Stimulated activated CD4-positive, alpha-beta T cell treated with anti-CD3 and anti-CD28 coated beads, Interleukin-15, amount 100 ng/mL, for 24 hours (primary cell): ENCODE measurements at places on chromosomes 7 and 10.

- no peak for DNase-seq
Measured at GRCh38 chr7:111173990-111174389, 83.1 kb downstream of the LRRN3 start.

GRCh38 chr10:57017356-57018037 lies 656.4 kb upstream of the ZWINT start:
- no peak for DNase-seq

GRCh38 chr7:6227294-6227846 lies 45.1 kb downstream of the CYTH3 start:
- no peak for DNase-seq

DNA sequence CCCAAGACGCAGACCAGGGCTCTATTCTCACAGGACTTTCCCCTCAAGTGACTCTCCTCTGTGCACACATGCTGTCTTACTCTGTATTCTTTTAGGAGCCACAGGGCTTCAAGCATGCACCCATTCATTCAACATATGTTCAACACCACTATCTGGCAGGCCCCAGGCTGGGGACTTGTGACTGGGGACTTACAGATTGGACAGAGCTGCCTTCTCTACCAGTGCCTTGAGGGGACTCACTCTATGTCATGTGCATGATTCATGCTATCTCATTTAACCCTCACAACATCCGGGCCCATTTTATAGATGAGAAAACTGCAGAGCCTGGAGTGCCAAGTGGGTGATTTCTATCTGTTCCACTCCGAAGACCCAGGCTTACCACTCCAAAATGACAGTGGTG lies 34.3 kb downstream of the MYL10 start:
- DNase-seq: no peak

GRCh38 chr10:59099481-59099880 lies 77.0 kb upstream of the PHYHIPL start:
- DNase-seq: no peak

GRCh38 chr10:59372543-59372942 lies 10.2 kb upstream of the FAM13C start:
- no peak for DNase-seq

GRCh38 chr10:88707429-88708155 lies 1.5 kb downstream of the LIPK start:
- DNase-seq: peak; percentile 23

DNA sequence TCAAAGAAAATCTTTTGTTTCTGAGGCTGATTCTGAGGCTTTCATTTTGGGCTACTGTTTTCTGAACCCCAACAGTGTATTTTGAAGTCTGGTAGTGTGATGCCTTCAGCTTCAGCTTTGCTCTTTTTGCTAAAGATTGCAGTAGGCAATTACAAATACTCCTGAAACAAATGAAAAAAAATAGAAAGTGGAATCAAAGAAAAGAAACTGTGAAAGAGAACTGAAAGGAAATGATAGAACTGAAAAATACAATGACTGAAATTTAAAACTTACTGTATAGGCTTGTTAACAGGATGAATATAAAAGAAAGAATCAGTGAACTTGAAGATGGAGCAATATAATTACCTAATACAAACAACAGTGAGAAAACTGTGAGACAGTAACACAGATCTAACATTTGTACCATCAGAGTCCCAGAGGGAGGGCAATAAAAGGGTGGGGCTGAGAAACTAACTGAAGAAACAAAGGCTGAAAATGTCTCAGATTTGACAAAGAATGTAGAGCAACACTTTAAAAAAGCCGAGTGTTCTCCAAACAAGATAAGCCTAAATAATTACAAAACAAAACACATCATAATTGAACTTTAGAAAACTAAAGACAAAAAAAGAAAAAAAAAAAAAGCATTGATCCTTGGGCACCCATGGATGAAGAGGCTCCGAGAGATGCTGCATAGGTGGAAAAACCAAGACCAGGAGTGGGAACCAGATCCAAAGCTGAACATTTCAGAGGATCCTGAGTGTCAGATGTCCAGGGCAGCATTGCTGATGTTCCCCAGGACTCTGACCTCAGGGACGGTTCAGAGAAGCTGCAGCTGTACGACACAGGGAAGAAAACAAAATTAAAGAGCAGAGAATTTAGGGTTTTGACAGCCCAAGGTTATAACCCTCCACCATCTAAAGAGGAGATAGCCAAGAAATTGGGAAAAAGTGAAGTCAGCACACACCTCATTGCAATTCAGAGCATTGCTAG lies 223.2 kb upstream of the IGFBP3 start:
- no peak for DNase-seq

DNA sequence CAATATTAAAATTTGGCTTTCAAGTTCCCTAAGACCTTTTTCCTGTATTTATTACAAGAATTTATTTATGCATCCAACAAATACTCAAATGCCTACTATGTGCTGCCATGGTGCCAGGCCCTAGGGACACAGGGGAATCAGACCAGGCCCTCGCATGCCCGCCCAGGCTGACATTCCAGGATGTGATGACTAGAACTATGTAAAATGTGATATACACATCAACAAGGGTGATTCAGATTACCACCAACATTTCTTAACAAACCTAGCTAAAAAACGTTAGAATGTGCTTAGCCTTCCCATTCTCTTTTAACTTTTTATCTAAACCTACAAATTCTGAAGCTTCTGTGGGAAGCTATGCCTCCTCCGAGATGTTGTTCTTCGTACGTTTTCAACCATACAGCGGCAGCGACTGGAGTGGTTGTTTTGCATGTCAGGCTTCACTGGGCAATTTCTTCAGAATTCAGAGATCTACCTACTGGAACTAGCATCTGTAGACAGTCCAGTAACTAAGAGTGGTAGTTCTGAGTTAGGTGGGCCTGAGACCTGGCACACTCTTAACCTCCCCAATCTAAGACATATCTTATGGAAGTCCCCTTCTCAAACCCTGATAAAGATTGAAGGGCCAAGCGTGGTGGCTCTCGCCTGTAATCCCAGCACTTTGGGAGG lies 22.1 kb downstream of the GNA12 start:
- no peak for DNase-seq

- DNase-seq: no peak
Measured at GRCh38 chr10:60286559-60286958, 103.1 kb downstream of the ANK3 start.

DNA sequence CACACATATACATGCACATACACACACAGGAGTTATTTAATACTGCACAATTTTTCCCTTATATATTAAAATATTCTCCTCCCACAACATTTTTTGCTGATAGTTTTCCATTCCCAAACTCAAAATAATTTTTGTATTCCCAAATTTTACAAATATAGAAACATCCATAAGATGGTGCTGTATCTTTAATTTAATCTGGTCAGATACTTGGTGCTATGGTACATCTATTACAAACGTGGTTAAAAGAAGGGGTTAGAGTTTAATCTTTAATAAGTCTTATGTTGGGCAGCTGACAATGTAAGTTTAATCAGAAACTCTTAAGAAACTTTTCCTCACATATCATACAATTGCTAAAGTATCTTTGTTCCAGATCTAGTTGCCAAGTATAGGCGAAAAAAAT lies 10.2 kb upstream of the CADPS2 start:
- no peak for DNase-seq

GRCh38 chr7:23523486-23524075 lies 8.2 kb downstream of the TRA2A start:
- DNase-seq: no peak

DNA sequence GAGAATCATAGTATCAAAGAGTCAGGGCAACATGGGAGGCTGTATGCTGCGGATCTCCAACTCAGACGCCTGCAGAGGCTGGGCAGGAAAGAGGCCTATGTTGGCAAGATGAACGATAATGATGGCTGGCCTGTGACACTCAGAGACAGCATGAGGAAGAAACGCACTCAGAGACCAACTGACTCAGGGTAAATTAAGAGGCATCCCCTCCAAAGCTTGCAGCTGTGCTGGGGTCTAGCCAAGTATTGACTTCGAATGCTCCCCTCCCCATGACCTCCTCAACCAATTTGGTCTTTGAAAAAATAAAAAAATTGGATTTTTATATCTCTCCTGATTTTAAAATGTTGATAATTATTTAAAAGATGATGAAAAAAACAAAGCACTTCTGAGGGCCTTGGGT lies 718.9 kb downstream of the GRID1 start:
- no peak for DNase-seq

DNA sequence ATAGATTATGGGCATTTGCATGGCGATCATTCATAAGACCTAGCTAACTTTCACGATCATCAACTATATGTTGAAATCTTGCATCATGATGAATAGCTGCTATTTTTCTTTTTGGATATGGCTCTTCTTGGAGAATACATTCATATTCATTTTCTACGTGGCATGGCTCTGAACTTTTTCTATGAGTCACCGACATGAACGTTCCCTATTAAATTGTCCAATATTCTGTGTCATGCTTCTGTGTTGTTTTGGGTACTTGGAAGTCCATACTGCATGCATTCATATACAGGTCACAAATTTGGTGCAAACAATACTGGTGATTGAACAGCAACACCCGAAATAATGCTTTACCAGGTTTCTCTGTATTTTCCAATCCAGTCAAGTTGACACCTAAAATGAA lies 37.9 kb upstream of the ANKRD1 start:
- DNase-seq: no peak

DNA sequence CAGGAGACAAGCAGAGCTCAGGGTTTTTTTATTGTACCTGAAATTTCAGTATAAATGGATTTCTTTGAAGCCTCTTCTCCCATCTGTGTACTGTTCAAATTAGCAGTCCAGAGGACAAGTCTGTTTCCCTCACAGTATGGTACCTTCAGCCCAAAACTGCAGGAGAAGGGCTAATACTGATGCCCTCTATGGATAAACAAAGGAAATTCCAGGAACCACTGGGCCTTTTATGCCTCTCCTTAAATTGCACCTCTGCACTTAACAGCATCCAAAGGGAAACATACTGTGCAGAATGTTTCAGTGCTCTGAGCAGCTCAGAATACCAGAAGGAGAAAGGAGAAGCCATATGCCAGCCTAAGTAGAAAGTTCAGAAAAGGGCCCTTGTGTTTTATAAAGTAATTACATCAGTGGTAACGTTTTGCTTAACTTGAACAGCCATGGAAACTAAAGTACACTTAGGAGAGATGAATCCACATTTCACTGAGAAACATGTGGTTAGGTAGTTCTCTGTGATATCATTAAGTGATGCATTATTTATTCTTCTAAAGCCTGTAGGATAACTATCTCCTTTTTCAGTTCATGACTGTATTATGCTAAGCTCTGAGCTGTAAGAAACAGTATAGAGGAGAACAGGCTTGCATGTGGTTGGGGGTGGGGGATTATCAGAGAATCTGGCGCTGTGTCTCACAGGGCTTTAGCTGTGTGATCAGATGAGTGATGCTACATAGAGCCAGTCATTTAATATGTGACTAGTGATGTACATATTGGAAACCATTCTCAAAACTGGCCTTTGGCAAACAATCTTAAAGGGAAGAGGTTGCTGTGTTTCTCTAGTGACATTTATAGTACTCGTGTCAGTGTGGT lies 111.3 kb downstream of the POU6F2 start:
- DNase-seq: no peak

- DNase-seq: no peak
Measured at GRCh38 chr10:95963991-95964389, 56.2 kb downstream of the CC2D2B start.
